ENCODE measurements at places on chromosomes 1 and 21.

DNA sequence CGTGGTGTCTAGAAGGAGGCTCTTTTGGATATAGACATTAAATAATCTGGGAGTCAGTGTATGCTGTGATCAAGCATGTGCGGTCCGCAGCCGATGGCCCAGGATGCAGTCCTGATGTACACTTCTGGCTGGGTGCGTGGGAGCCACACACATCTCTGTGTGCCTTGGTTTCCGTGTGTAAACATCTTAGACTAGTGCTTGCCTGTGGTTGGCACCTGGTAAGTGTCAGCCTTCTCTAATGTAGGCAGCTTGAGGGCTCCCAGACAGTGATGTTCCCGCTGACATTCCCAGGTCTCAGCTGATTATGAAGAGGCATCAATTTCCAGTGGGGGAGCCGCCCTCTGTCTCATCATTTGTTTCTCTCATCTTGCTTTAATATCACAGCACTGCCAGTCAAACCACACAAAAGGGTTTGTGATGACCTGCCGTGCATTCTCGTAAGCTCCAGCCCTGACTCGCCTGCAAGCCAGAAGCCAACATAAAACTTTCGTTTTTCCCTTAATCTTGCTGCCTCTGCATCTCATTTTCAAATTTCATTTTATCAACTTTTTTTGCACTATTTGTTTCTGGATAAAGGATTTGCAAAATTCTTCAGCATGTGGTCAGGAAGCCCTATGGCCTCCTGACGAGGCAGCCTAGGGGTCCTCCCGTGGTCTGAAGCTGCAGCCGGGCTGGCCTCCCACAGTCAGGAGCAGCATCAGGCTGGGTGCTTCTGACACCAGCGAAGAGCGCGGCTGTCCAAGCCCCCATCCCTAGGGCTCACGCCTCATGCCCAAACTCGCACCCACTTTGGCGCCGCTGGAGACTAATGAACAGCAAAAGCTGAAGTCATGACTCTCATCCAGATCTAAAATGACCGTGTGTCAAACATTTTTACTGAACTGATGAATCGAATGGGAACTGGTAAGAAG, 28.1 kb downstream of the PDE9A start:
- no peak for DNase-seq

GRCh38 chr1:31586376-31587327, 10.3 kb downstream of the TINAGL1 start:
- no peak for DNase-seq

GRCh38 chr1:84103197-84103992, 40.7 kb upstream of the PRKACB start:
- DNase-seq = no peak

DNA sequence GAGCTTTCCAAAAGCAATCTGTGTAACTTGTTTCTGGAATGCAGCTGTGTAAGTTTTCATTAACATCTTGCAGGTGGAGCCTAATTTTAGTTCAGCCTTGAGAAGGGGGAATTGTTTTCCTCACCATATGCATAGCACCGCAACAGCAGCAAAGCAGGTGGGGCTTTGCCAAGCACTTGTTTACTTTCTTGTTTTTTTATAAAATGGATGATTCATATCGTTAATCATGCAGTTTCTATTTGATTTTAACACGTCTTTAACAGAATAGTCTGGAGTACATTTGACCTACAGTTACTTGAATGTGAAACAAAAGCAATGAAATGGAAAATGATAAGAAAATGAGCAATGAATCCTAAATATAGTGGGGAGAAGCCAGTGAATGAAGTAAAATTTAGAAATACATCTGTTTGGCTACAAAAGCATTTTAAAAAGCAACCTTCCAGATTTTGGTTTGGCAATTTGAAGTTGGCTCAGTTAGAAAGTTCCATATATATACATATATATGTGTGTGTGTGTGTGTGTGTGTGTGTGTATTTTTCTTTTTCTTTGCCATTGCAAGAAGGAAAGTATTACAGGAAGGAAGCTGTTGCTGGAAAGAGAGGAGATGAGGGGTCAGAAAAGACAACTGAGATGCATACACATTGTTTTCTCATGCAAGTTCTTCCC, 119.0 kb upstream of the ADGRL2 start:
- DNase-seq = peak; percentile 86

DNA sequence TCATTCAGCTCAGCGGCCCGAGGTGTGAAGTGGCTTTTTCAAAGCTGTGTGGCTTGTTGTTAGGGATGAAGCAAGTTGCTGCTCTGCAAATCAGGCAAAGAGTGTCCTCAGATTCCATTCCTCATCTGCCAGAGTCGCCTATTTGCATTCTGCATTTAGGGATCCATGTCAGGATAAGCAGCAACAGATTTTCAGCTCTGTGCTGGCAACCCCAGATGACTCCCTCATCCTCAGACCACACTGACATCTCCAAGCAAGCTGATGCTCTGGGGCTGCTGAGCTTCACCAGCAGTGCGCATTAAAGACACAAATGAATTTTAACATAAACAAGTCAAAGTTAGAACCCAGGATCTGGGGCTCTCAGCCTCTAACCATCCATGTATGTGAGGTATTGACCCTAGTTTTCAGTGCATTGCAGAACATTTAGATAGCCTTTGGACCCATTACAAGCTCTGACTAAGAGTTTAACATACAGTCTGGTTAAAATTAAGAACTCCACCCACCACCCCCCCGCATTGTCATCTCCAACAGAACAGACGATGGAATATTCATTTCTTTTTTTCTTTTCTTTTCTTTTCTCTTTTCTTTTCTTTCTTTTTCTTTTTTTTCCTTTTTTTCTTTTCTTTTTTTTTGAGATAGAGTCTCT, 10.9 kb downstream of the CFAP107 start:
- no peak for DNase-seq

All from NAMALWA (cell line).